Endothelial cell (in vitro differentiated cells): ENCODE measurements at places on chromosomes 12 and 14. TPM values are rescaled to one million over a fixed set of nuclear protein-coding genes. Genes with fewer than 3 reads are reported as not detected.
A peak's percentile ranks its signal among the peaks of the same experiment; 100 is the strongest.

- no peak for DNase-seq
These were observed 31.1 kb downstream of the APPL2 start for GRCh38 chr12:105204916-105205315.

DNA sequence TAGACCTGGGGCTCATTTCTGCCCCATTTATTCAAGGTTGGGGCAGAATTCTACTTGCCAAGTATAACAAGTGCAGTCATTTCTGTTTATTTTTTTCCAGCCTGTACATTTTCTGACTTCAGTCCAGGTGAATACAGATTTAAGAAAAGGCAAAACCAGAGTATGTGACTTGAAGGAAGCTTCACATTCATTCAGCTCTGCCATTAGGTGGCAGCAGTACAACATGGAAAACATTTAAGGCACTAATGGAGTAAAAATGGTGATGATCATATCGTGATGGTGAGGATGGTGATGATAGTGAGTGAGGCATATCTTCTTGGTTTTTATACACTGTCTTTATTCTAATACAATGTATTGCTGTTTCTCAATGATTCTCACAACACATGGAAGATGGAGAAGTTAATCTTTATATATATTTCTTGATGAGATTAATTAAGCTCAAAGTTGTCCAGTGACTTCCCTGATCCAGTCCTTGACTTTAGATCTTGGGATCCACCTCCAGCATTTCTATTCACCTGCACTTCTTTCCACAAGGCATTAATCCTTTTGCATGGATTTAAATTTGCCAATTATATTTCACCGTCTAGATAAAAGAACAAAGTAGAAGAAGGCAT is 176.7 kb upstream of the SEL1L start:
- DNase-seq, result peak; percentile 33

GRCh38 chr12:114678028-114678427 is 5.9 kb downstream of the TBX3 start:
- no peak for DNase-seq

DNA sequence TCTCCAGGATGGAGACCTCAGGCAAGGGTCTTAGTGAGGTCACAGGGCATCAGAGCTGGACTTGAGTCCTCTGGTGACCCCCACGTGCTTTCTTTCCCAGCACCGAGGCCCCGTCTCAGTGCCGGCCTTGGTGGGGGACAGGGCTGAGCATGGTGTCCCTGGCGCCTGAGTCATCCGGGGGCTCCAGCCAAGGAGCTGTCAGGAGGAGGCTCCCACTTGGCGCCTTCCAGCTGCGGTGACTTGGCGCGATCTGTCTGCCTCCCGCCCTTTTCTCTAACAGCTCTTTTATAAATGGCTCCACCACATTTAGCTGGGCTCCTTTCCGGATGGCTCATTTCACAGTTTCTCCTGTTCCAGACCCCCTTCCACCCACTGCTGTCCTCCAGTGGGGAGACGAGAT is 60.4 kb downstream of the PRMT8 start:
- DNase-seq, result no peak

GRCh38 chr14:61484031-61484430 is 162.7 kb downstream of the PRKCH start:
- DNase-seq, result no peak

SMCO2 gene
- 0.46 TPM for total RNA-seq

TSPAN8 gene
- total RNA-seq, result not detected

RERG gene
- total RNA-seq, result 2.5 TPM

DNA sequence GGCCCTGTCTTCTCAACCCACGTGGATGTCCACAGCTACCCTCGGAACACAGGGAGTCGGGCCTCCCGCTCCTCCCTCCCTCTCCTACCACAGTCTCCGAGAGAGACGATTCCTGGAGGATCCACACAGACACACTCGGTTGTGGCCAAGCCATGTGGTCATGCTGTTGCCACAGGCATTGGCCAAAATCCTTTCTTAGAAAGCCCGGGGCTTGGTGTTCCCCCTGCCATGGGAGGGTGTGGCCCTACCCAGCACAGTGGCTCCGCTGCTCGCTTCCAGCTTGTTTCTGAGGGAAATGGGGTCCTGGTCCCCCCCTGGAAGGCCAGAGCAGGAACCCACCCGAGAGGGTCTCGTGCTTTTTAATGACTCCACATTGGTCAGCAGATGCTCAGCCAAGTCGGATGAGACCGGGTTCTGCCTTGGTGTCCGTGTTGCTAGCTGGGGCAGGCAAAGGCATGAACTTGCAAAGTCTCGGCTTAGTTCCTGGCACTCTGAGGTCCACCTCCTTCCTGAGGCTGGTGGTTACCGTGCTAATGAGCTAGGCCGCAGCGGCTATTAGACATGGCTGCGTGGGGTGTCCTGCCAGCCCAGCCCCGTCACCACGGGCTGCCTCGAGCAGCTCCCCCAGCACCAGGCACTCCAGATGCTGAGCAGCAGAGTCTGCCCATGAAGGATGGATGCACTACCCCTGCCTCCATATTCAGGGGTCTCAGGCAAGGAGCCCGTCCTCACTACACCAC is 46.8 kb upstream of the MEG3 start:
- DNase-seq, result no peak

DNA sequence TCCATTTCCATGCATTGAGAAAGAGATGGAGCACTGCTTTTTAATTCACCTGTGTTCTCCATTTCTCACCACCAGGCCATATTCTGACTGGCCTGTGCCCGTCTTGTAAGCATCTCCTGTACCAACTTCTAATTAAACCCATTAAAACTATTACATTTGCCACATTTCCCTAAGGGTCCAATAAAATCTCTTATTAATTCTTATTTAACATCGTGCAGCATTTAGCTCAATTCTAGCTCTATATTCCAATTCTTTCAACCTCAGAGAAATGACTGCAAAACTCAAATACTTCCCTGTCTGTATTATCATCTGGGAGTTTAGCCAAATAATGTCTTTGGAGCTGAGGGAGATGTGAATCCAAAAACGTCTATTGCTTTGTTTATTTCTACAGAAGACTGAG is 495.4 kb upstream of the TMEM132C start:
- DNase-seq, result no peak

- DNase-seq, result no peak
These were observed 981.8 kb downstream of the TMEM121 start for GRCh38 chr14:106508216-106508615.

DNA sequence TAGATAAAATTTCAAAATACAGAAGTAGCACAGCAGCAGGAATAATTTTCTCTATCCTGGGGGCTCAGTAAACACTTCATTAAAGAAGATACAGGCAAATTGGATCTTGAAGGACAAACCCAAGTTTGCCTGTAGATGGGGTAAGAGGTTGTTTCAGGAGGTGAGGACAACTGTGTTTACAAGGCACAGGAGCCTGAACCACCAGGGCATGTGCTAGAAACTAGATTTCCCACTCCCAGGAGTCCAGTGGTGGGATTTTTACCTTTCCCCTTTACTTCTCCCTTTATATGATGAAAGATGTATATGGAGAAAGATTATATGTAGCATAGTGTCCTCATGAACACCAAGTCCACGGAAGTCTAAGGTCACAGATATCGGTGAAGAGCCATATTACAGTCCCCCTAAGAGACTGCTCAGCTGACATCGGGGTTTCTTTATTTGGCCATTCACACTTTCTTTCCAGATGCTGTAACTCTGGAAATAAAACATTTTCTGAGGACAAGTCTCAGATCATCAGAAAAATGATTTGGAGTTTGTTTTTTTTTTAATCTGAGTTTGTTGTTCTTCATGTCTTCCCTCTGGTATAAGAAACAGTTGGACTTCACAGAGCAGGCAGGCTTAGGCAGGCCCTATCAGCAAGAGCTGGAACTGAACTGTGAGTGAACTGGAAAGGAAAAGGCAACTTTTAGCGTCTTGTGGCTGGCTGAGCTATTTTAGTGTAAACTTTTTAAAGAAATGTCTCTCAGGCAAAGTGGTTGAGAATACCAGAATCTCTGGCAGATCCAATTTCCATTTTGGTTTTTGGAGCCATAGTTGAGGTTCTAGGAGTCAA is 8.0 kb upstream of the EVL start:
- no peak for DNase-seq

- DNase-seq, result peak; percentile 70
These were observed 1.8 kb downstream of the TBC1D30 start for GRCh38 chr12:64826234-64826633.

- no peak for DNase-seq
These were observed 37.8 kb upstream of the ITPR2 start for GRCh38 chr12:26870491-26871419.

DNA sequence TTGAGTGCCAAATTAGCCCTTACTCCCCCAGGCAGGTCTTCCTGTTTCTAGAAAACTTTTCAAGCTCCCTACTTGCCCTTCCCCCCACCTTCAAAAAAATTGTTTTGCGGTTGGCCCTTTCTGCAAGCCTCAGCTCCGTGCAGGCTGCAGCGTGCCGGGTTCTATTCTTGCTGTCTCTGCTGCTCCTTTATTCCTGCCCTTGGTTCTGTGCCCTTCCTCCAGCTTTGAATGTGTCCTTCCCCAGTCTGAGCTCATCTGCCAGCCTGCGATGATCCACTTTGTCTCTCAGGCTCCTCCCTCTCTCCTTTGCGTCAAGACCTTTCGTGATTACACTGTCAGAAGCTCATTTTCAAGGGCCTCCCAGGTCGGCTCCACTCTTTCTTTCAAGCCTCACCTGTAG is 98.6 kb downstream of the IRF2BPL start:
- DNase-seq, result no peak

DNA sequence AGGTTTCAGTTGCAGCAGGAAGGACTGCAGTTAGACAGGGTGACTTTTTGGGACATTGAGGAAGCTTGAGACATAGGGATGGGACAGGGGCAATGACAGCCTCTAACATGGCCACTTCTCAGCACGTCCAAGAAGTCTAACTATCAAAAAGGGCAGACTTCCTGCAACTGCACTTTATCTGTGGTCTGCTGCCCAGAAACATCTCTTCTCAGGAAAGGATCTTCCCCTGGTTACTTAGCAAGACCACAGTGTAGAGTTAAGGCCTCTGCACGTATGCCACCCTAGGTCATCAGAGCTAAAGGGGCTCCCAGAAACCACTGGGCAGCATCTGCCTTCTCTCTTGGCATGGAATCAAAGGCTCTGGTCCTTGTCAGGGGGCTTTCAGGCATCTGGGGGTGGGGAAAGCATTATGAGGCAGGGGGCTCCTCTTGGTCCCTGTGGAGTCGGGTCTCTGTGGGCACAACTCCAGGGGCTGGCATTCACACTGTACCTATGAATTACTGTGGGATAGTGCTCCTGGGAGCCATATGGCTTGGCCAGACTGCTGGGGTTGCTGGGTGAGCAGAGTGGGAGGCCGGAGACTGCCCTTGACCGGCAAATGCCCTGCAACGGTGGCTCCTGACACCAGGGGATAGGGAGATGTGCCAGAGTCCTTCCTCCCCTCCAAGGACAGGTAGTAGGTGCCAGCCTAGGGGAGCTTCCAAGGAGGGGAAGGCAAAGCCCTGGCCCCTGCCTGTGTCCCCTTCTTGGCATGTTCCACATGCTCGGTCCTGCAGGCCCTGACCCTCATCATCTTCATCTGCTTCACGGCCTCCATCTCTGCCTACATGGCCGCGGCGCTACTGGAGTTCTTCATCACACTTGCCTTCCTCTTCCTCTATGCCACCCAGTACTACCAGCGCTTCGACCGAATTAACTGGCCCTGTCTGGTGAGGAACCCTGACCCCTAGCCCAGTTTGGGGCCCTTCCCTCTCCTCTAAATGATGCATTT is 1.0 kb downstream of the CMTM5 start:
- DNase-seq, result no peak

GRCh38 chr14:104171029-104171697 is 32.8 kb downstream of the KIF26A start:
- DNase-seq, result no peak

APPL2 gene
- total RNA-seq, result 44.7 TPM
